ENCODE measurements at places on chromosomes 3 and 15.

- DNase-seq, result no peak
Observed at GRCh38 chr3:161137260-161137659, 32.1 kb upstream of the B3GALNT1 start.

GRCh38 chr3:185152410-185153170 lies at the start of gene C3orf70:
C3orf70 (minus strand) TSS chr3:185153060; CDS start chr3:185152823, 237 bp downstream.
- DNase-seq, result peak; percentile 51

DNA sequence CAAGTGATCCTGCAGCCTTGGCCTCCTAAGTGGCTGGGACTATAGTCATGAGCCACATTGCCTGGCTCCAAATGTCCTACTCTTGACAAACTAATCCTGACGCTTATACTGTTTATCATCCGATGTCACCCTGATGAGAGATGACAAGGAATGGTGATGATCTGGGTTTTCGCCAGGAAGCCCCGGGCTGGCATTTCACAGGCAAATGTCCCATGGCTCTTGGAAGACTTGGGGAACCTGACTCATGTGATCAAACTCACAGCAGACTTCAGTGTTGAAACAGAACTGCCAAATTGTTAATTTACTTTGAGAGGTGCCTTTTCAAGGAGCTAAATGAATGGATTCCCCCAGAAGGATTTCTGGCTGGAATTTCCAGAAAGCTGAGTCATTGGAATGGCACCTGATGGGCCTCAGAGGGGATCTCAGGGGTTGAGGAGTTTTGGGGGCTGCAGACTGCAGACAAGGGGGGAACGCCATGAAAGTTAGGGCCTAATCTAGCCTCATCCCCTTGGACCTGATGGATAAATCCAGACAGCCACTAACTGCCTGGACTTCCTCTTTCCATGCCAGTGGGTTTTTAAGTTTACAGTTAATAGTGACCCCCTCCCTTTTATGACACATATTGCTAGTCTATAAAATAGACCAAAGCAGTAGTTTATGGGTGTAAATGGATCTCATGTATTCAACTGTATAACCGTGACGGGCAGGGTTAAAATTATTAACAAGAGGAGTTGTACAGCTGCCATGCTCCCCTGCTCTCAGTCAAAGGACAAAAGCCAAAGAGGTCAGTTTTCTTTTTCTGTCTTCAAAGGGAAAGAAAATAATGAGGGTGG lies 146.6 kb downstream of the CHSY1 start:
- DNase-seq, result no peak

DNA sequence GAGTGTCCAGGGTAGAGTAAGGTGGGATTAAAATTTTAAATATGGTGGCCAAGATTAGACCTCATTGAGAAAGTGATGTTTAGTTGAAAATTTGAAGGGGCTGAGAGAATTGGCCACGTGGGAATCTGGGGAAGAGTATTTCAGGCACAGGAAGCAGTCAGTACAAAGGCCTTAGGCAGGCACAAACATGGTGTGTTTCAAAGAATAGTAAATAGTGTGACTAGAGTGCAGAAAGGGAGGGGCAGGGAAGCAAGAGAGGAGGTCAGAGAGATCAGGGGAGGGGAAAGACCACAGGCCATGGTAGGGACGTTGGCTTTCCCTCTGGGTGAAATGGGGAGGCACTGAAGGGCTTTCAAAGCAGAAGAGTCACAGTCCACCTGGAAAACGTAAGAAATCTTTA lies 36.6 kb upstream of the POMGNT2 start:
- no peak for DNase-seq

GRCh38 chr15:96209285-96209735 lies 121.2 kb upstream of the NR2F2 start:
- no peak for DNase-seq

- DNase-seq, result no peak
Observed at GRCh38 chr15:42279234-42279723, 6.0 kb upstream of the TMEM87A start.

All from NCI-H526 treated with DMSO at 0.1 percent for 48 hours (cell line).